Right lobe of liver (tissue), 6 donors: ENCODE measurements at places on chromosomes 12 and 14. TPM values are rescaled to one million over a fixed set of nuclear protein-coding genes. Genes with fewer than 3 reads are reported as not detected.
A peak's percentile ranks its signal among the peaks of the same experiment; 100 is the strongest.

- no peak for DNase-seq
Observed at GRCh38 chr12:6462234-6462995, 8.1 kb downstream of the VAMP1 start.

DNA sequence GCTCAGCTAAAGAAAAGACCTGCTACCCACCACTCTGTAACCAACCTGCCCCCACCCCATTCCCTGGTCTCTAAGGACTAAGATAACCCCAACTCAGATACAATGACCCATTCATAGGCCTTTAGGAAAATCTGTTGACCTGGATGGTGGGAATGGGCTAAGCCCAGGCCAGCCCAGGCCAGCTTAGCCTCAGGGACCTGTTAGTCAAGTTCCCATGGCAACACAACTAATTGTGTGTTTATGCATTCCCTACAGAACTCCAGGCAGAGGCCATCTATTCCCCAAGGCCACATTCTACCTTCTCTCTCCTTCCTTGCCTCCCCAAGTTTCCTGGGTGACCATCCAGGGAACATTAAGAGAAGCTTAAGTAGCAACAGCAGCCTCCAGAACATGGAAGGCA is 16.1 kb upstream of the KRT8 start:
- DNase-seq = no peak

DNA sequence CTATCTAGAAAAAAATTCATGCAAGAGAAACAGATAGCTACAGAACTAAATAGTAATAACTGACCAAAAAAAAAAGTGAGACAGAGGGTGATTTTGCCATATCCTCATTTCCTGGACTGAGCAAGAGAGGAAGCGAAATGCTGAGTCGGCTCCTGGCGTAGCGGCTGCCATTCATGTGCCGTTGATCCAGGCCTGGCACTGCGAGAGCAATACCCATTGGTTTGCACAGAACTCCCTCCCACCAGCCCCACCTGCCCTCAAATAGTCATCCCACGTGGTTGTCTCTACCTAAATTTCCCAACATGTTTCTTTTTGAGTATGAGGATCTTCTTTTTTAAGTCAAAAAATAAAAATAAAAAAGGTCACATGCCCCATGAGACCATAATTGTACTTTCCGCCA is 9.4 kb upstream of the WNT5B start:
- DNase-seq = no peak

- DNase-seq = no peak
Observed at GRCh38 chr12:50088577-50089335, 3.6 kb downstream of the SMARCD1 start.

DNA sequence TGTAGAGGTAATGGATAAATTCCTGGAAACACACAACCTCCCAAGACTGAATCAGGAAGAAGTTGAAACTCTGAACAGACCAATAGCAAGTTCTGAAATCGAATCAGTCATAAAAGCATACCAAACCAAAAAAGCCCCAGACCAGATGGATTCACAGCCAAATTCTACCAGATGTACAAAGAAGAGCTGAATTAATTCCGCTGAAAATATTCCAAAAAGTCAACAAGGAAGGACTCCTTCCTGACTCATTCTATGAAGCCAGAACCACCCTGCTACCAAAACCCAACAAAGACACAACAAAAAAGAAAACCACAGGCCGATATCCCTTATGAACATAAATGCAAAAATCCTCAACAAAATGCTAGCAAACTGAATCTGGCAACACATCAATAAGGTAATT is 81.5 kb downstream of the SLC38A4 start:
- no peak for DNase-seq

DNA sequence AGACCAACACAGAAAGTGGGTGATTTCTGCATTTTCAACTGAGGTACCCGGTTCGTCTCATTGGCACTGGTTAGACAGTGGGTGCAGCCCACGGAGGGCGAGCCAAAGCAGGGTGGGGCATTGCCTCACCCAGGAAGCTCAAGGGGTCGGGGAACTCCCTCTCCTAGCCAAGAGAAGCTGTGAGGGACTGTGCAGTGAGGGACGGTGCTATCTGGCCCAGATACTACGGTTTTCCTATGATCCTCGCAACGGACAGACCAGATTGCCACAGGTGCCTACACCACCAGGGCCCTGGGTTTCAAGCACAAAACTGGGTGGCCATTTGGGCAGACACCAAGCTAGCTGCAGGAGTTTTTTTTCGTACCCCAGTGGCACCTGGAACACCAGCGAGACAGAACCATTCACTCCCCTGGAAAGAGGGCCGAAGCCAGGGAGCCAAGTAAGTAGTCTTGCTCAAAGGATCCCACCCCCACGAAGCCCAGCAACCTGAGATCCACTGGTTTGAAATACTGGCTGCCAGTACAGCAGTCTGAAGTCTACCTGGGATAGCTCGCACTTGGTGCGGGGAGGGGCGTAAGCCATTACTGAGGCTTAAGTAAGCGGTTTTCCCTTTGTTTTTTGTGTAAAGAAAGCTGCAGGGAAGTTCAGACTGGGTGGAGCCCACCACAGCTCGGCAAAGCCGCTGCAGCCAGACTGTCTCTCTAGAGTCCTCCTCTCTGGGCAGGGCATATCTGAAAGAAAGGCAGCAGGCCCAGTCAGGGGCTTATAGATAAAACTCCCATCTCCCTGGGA is 25.5 kb upstream of the NAA30 start:
- no peak for DNase-seq

DNA sequence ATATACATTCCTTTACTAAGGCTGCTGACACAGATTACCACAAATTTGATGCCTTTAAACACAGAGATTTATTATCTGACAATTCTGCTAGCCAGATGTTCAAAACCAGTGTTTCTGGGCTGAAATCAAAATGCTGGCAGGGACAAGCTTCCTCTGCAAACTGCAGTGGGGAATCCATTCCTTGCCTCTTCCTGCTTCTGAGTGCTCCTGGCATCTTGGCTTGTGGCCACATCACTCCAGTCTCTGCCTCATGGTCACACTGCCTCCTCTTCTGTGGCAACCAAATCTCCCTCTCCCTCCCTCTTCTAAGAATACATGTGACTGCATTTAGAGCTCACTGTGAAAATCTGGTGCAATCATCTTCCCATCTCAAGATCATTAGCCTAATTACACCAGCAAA is 235.7 kb downstream of the TTC8 start:
- DNase-seq = no peak

- DNase-seq = no peak
Observed at GRCh38 chr12:24062642-24063245, 113.3 kb upstream of the SOX5 start.

- DNase-seq = no peak
Observed at GRCh38 chr12:6376870-6377666, 1.7 kb upstream of the SCNN1A start.

- no peak for DNase-seq
Observed at GRCh38 chr12:47221256-47222023, 141.7 kb upstream of the AMIGO2 start.

- DNase-seq = no peak
Observed at GRCh38 chr12:19855851-19856250, 416.6 kb downstream of the AEBP2 start.

DNA sequence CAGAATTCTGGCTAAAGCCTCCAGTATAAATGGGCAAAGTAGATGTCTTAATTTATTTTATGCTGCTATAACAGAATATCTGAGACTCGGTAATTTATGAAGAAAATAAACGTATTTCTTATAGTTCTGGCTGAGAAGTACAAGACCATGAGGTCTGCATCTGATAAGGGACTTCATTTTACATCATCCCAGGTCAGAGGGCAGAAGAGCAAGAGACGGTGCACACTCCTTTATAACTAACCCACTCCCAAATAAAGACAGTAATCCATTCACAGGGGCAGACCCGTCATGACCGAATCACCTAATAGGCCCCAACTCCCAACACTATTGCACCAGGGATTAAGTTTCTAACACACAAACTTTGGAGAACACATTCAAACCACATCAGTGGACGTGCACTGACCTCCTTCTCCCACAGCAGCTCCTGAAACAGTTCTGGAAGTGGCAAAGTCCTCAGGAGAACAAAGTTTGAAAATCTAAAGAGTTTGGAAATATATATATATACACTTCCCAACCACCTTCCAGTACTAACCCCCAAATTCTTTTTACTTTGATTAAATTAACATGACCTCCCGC is 116.5 kb downstream of the MED13L start:
- no peak for DNase-seq

DNA sequence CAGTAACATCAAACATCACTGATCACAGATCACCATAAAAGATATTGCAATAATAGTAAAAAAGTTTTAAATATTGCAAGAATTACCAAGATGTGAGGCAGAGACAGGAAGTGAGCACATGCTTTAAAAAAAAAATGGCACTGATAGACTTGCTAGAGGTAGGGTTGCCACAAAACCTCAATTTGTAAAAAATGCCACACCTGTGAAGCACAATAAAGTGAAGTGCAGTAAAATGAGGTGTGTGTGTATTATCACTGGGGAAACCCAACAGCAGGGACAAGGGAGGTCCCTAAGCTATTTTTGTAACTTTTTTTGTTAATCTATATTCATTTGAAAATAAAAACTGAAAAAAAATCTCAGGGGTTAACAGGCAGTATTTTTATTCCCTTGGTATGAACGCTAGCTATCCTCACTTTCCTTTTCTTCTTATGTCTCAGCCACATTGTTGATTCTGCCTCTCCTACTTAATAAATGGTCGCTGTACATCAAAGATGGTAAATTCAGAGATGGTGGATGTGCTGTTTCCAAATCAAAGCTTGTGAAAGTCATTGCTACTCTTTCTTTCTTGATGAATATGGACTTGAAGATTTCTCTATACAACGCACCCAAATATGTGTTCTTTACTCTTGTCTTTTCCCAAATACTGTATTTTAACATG is 14.0 kb upstream of the KLRD1 start:
- DNase-seq = no peak

DNA sequence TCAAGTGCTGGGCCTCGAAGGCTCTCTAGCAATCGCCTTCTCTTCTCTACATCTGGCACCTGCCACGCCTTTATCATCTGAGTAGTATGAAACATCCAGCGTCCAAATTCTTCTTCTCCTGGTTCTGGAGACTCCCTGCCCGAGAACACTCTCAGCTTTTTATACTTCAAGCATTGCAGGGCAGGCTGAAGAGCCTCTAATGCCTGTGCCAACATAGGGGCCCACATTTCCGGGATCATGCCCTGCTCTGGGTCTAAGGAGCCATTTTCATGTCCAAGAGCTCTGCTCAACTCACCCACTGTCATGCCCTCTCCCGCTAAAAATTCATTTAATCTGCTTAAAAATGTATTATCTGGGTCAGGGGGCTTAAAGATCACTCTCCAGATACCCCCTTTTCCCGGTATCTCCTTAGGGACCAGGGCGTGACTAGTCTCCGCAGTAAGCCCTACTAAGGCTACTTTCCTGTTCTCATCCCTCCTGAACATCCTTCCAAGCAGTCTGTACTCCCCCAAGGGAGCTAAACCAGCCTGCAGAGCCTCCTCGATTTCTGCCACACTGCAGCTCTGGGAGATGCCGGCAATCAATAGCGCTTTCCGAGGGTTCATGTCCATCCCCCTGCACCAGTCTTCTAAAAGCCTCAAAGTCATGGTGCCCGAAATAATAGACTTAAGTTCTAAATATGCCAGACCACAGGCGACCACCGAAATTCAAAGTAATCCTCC is 940 bp downstream of the MOAP1 start:
- DNase-seq = no peak

DNA sequence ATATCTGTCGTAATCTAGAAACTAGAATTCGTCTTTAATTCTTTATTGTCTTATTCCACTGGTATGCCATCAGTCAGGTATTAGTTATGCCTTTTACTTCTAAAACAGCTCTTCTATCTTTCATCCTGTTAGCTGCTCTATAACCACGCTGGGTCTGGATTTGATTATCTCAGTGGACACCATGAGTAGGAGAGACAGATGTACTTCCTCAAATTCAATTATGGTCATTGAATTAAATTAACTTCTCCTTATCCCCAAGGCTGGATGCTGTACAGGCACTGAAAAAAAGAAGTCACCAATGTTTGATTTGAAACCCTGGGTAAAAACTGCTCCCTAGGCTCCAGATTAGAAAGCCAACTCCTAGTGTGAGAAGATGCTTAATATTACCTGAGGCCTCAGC is 107.3 kb downstream of the PIK3C2G start:
- no peak for DNase-seq

DNA sequence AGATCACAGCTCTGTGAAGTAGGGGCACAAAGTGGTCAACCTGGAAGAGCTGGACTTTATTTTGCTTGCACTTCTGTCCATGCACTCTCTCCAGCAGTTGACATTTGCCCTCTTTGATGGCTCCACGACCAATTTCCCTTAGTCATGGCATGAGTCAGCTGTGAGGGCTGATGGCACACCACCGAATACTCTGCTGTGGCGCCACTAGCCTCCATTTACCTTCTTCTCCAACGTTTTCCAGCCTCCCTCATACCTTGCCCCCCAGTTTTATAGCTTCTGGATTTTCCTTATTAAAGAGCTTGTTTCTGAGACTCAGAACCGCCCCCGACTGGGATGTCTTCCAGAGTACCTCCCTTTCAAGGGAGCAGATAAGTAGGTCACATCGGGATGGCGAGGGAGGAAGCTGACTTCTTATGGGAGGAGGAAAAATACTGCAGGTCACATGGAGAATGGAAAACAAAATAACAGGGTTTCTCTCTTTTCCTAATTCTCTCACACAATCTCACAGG is 17.6 kb downstream of the NINJ2 start:
- DNase-seq = no peak

DNA sequence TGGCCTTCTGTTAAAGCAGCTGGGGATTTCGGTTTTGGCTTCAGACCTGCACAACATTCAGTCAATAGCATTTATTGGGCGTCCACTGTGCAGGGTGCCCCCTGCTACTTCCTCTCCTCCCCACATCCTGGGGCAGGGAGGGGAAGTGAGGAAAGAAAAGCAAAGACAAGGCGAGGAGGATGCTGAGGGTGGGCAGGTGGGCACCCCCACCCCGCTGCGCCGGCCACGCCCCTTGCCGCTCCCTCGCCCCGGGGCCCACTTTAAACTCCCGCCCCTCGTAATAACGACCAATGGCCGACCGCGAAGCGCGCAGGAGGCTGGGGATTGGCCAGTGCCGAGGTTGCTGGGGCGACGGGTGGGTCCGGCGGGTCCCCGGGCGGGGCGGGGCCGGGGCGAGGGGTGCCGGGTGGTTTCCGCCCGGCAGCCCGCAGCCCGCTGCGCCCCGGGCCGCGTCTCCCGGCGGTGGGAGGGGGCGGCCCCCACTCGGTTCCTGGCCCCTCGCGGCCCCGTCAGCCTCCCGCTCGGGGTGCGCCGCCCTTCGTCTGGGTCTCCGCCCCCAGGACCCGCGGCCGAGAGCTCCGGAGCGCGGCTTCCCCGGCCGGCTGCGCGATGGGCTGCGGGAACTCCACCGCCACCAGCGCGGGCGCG is at the start of gene C12orf75:
Gene C12orf75, plus strand, starts transcription at position 409 of the 648 bp plus-strand sequence. Its CDS starts 201 bp downstream, at position 610.
- DNase-seq = peak; percentile 59

TRPV4 gene
- 6.0 TPM for total RNA-seq

OR6S1 gene
- not detected for total RNA-seq

CDH24 gene
- total RNA-seq = 0.53 TPM

CD163L1 gene
- total RNA-seq = 1.2 TPM

TMPO gene
- 19.8 TPM for total RNA-seq

CMA1 gene
- total RNA-seq = not detected
